OCI-M1 (cell line): ENCODE measurements at places on chromosomes 12 and 14.

GRCh38 chr12:55705782-55706402 is 1.8 kb downstream of the ITGA7 start:
- DNase-seq = peak; percentile 41

- DNase-seq = peak; percentile 64
Observed at GRCh38 chr12:101878243-101878821, 952 bp downstream of the DRAM1 start.

DNA sequence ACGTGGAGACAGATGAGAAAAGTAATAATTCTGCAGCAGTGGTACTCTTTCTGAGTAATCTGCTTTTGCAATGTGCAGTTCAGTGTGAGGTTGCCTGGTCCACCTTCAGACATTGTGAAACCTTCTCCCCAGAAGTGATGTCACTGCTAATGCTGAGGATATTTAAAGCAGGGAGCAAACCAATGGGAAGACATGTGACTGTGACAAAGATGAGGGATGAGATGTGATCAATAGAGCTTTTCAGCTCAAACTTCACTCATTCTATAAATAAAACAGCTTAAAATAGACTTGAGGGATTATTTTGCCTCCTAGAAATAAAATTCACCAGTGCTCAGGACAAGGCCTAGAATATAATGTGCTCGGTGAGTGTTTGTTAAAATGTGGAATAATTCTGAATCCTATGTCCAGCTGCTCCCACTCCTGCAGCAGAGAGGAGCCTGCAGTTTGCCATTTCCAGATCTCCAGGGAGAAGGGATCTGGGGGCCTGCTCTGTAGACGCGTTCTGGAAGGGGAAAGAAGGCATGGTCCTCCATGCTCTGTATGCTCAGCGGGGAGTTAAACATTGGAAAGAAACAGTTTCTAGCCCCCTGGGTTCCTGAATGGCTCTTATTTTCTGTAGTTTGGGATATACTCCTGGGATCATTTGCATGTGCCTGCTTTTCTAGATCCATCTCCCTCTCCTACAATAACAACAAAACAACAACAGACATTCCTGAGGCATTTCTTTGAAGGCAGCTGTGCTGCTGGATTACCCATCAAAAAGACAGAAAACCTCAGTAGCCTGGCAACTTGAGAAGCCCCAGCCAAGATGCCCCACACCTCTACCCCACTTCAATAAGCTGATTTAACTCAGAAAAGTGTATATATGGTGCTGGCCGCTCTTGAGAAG is 8.9 kb downstream of the SLC7A8 start:
- no peak for DNase-seq

- peak; percentile 8 for DNase-seq
Observed at GRCh38 chr14:35331605-35332516, 39.7 kb downstream of the PSMA6 start.
